ENCODE measurements at places on chromosomes 3 and 15.
A peak's percentile ranks its signal among the peaks of the same experiment; 100 is the strongest.

- no peak for DNase-seq
Measured at GRCh38 chr3:69179740-69180372, 57.5 kb upstream of the LMOD3 start.

DNA sequence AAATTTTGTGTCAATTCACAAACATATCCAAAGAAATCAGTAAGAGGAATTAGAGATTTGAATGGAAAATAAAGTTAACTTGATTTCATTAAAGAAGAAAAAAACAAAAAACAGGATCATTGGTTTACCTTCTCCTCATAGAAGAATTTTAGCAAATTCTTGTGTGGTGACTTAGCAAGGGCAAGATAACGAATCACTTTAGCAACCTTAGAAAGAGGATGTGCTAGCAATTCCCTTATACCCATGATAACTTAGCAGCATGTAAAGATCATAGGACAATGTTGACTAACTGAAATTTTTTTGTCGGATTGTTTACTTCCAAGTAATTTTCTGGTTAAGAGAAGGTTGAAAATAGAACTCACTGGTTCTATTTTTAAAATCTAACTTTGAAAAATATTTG lies 609.3 kb downstream of the GBE1 start:
- DNase-seq: no peak

GRCh38 chr3:124650798-124651197 lies 79.5 kb upstream of the UMPS start:
- peak; percentile 19 for DNase-seq

- DNase-seq: no peak
Measured at GRCh38 chr3:55000546-55000945, 72.7 kb upstream of the LRTM1 start.

- no peak for DNase-seq
Measured at GRCh38 chr15:48471073-48471472, 139.8 kb downstream of the DUT start.

GRCh38 chr3:155024006-155024638 lies 56.0 kb upstream of the MME start:
- no peak for DNase-seq

GRCh38 chr3:58835086-58835485 lies 168.5 kb upstream of the FAM3D start:
- no peak for DNase-seq

GRCh38 chr15:46059921-46060594 lies 425.2 kb downstream of the SQOR start:
- no peak for DNase-seq

- DNase-seq: no peak
Measured at GRCh38 chr3:149270180-149270579, 48.6 kb upstream of the CP start.

GRCh38 chr15:101033801-101034200 lies 114.6 kb downstream of the LRRK1 start:
- no peak for DNase-seq
